ENCODE measurements at places on chromosomes 3 and 15. TPM values are rescaled to one million over a fixed set of nuclear protein-coding genes. Genes with fewer than 3 reads are reported as not detected.

GRCh38 chr15:33131552-33132232, 62.8 kb downstream of the FMN1 start:
- DNase-seq: peak; percentile 72

- no peak for DNase-seq
Measured at GRCh38 chr3:29348316-29348715, 67.4 kb downstream of the RBMS3 start.

DNA sequence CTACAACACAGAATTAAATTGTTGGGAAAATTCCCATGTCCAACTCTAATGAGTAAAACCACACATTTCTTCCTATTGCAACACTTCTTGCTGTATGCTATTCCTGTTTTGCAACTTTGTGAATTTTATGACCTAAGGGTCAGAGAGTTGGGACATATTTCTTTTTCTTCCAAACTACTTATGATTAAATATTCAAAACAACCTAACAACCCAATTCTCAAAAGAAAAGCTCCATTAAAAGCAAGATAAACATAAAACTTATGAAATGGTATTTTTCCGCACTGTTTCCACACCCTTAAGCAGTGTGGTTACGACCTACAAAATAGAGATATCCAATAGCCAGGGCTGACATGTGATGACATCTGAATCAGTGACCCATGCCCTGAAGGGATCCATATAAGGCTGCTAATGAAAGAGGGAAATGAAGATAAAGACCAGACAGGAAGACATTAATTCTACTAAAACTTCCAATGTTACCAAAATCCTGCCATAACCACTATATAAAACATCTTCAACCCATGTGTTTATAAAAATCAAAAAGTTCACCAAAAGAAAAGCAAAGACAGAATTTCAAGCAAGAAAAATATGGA, 45.6 kb downstream of the DMXL2 start:
- peak; percentile 19 for DNase-seq

GRCh38 chr3:25178672-25179071, 249.4 kb upstream of the RARB start:
- no peak for DNase-seq

DNA sequence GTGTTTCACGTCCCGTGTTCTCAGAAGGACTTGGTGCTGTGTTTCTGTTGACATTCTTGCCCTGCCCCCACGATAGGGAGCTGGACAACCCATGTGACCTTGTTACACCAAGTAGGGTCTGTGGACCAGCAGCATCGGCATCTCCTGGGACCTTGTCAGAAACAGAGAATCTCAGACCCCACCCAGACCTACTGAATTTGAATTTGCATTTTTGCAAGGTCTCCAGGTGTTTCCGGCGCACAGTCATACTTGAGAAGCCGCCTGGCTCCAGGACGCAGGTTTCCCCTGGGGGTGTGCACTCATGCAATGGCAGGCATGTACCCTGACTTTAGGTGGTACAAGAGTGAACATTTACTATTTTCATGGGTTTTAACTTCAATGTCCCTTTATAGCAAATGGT, 117.9 kb downstream of the TLE3 start:
- DNase-seq: no peak

DNA sequence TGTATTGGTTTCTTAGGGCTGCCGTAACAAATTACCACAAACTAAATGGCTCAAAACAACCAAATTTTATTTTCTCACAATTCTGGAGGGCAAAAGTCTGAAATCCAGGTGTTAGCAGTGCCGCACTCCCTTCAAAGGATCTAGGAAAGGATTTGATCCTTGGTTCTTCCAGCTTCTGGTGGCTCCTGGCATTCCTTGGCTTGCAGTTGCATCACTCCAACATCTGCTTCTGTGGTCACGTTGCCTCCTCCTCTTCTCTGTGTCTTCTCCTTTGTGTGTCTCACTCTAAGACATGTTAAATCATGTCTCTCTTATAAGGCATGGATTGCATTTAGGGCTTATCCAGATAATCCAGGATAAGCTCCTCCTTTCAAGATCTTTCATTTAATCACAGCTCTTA, 262.2 kb downstream of the MEX3B start:
- DNase-seq: no peak

DNA sequence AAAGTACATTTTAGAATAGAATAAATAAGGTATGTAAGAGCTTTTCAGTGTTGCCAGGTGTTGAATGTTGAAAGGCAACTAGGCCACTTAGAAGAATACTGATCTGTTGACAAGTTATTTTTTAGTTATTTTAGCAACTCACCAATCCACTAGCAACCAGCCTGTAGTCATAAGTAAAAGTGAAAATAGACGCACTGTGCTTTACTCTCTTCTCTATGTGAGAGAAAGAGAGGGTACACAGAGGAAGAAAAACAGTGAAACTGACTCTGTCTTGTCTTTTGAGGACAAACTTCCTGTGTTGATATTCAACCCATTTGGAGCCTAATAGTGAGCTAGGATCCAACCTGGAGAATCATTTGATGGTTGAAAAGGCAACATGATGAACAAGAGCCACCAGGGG, 327.1 kb upstream of the GOLIM4 start:
- DNase-seq: no peak

DNA sequence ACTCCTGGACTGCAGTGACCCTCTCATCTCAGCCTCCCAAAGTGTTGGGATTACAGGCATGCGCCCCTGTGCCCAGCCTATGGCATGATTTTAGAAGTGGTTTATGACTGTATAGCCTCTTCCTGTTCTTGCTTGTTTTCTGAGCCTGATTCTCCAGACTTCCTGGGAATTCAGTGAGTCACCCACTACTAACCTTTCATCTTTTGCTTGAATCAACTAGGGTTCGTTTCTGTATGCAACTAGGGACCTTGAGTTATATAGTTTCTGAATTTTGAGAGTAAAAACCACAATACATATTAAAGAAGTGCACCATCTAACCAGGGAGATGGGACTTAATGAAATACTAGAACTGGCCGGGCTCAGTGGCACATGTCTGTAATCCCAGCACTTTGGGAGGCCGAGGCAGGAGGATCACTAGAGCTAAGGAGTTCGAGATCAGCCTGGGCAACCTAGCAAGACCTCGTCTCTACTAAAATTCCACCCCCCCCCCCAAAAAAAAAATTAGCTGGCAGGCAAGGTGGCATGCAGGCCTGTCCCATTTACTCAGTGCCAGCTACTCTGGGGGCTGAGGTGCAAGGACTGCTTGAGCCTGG, 76.0 kb downstream of the ZNF609 start:
- DNase-seq: peak; percentile 92

DNA sequence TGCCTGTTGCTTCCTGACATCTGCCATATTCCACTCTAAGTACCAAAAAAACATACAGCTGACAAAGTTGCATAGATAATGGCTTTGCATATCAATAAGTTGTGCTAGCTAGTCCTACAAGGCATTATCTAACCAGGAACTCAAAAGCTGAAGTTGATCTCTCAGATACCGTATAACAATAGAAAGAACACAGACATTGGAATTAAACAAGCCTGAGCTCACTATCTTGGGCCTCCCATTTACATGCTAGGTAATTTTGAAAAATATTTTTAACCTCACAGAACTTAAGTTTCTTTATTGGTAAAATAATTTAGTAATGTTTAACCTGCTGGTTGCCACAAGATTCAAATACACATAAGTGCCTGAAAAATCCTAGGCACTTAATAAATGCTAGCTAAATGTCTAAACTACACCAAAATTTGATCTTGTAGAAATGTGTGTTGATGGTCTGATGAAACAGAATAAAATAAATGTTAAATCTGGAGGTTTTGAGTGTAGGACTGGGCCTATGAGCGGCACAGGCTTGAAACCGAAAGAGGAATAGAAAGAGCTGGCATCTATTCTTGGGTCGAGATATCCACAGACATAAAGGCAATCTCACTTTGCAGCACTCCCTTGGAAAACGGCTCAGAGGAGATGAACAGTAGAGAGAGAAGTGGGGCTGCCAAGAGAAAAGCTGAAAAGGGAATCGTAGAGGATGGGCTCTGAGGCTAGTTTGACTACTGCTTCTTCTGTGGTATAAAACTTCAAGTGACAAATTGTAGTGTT, 29.9 kb upstream of the TTC14 start:
- DNase-seq: no peak

GRCh38 chr3:136645915-136646314, 106.3 kb downstream of the STAG1 start:
- no peak for DNase-seq

GRCh38 chr15:70741107-70741531, 22.2 kb downstream of the UACA start:
- peak; percentile 90 for DNase-seq

DNA sequence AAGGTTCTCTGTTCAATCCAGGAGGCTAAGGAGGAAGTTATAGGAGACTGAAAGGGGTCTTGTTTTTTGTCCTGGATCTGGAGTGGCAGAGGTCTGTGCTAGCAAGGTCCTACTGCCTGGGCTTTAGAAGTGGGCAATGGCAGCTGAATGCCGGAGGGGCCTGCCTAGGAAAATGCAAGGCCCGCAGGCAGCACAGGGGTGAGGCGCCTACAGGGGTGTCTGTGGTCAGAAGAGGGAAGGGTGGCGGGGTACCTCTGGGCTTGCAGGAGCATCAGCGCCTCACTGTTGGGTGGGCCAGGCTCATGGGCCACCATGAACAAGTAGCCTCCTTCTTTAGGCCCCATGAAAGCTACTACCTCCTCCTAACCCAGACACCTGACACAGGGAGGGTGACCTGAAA, 175.4 kb downstream of the PEX5L start:
- DNase-seq: no peak

DNA sequence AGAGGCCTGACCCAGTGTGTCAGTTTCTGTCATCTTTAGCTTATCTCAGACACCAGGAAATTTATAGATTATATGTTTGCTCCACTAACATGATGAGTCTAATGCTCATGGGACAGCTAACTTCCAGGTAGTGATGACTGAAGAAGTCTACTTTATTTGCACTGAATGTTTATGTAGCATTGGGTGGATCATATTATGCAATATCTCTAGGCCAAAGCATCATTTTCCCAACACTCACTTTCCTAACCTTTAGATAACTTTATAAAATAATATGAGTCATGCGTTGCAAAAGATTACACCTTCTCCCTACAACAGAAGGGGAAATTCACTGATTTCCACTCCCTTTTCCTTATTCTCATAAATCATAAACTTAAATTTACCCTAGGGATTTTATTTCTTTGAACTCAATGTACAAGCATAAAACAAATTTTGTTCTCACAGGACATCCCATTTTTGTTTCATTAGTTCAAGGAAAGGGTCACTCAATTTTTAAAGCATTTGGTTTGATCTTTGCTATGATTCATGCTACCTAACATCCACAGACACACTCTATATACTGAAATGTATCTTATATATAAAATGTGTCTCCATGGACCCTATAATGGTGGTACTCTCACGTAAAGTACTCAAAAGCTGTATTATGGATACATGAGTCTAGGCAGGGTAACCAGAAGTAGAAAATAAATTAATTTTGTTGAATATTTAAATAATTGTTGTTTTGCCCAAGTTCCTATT, 225.2 kb downstream of the WDR72 start:
- DNase-seq: no peak

- DNase-seq: no peak
Measured at GRCh38 chr3:60954048-60954447, 297.2 kb downstream of the FHIT start.

DNA sequence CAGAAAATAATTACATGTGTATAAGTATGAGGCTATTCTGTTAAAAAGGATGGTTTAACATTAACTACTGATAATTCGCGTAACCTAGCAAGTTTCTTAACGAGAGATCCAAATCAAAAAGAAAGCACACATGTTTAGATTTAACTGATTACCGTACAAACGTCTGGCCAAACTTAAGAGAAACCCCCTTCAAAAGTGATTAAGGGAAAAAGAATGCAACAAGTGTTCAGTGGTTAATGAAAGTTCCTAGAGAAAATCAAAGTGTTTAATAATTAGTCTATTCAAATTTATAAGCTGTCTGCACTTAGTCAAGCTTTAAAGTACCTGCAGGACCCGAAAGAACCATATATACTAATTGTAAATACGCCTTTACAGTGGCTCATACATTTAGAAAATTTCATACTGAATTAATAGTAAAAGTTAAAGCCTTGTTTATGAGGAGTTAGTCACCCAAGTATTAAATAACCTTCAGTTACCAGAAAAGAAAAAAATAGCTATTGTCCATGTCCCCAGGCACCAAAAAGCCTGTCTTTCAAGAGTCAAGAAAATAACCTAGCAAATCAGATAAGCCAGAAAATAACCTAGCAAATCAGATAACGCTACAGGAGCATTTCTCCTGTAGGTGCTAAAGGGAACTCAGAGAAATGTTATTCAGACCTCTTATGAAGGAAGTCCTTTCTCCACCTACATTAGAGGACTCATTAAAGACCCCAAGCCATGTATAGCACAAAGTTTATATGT, 34.6 kb downstream of the ZNF589 start:
- DNase-seq: no peak

- no peak for DNase-seq
Measured at GRCh38 chr3:126547721-126548120, 11.0 kb downstream of the C3orf22 start.

- peak; percentile 61 for DNase-seq
Measured at GRCh38 chr3:107884719-107885460, 205.9 kb downstream of the CD47 start.

GRCh38 chr15:99412082-99412481, 153.7 kb upstream of the MEF2A start:
- no peak for DNase-seq

GRCh38 chr3:30473374-30474051, 132.9 kb upstream of the TGFBR2 start:
- DNase-seq: peak; percentile 46

DNA sequence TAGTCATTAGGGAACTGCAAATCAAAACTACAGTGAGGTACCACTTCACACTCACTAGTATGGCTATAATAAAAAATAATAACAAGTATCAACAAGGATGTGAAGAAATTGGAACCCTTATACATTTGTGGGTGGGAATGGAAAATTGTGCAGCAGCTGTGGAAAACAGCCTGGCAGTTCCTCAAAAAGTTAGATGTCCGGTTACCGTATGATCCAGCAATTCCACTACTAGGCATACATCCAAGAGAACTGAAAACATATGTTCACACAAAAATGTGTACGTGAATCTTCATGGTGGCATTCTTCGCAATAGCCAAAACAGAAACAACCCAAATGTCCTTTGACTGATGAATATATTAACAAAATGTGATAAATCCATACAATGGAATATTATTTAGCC, 187.9 kb upstream of the LYSMD4 start:
- no peak for DNase-seq

The NLGN1 gene
- total RNA-seq: 12.5 TPM

The UPK1B gene
- 0.28 TPM for total RNA-seq

The TMEM42 gene
- 13.1 TPM for total RNA-seq

The KCNAB1 gene
- total RNA-seq: under 0.01 TPM

The APBA2 gene
- 27.8 TPM for total RNA-seq

The FILIP1L gene
- 19.9 TPM for total RNA-seq

The FETUB gene
- total RNA-seq: not detected

The POLQ gene
- 5.0 TPM for total RNA-seq

The MAGI1 gene
- total RNA-seq: 26.4 TPM

The ACOX2 gene
- 17.8 TPM for total RNA-seq

The STAB1 gene
- not detected for total RNA-seq

The FRMD4B gene
- total RNA-seq: 0.28 TPM

Measured in IMR-90 (cell line).